Fibroblast of skin of abdomen (primary cell): ENCODE measurements at places on chromosomes 4 and X.

DNA sequence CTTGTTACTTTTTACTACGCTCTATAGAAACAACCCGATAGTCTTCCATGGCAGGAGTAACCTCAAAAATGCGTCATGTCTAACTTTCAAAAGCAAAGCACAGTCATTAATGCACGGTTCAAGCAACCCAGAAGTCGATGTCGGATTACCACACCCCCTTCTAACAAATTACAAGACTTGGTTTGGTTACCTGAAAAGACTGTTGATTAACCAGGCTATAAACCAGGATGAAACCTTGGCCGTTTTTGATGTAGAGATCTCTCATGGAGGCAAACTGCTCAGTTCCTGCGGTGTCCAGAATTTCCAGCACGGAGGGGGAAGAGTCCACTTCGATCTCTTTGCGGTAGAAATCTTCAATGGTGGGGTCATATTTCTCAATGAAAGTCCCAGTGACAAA is 2.4 kb downstream of the RAP2C start:
- DNase-seq: no peak

DNA sequence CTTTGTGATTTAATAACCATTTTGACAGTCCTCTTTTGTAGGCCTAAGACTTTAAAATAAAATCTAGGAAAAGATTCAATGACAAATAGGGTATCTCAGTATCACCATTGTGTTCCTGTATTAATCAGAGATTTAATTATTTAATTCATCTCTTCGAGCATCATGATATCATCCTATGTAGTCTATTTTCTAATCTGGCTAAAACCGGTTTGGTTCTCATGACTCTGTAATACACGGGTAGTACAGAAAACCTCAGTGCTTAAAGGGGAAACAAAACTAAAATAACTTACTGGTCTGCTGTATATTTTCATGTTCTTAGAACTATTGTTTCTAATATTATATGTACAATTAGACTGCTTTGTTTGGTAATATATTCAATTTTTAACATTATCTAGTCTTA is 23.7 kb upstream of the FBXW7 start:
- no peak for DNase-seq

- DNase-seq: no peak
These were observed 261.6 kb downstream of the SPATA18 start for GRCh38 chr4:52312722-52313121.

DNA sequence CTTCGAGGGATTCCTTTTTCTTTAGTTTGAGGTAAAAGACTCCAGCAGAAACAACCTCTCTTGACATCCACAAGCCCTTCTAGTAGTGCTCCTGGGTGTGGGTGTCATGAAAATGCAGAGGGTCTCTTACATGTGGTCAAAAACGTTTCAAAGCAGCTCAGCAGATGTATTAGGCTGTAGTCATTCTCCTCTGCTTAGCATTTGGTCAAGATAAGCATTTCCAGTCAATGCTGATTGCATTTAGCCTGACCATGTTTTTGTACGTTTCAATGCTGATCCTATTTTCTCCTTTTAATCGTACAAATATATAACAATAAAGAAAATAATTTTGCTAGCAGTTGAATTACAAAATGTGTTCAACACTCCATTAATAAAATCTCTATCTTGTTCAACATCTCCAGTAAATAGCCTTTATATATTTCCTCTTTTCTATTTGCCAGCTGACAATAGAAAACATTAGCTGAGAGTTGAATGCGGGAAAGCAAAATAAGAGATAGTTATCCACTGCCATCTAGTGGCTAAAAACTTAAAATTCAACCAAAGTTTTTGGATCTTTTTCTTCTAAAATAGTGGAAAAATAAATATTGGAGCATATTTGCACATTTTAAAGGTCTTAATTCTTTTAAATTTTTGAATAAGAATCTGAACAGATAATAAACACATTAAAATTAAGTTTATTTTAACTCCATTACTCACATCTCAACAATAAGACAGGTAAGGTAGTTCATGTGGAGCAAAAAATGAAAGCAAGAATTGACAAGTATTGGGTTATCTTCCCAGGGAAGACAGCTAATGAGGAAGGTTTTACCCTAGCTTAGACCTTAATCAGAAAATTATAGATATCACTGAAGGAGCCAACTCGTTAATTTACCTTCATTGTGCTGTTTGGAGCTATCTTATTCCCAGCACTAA is 15.2 kb upstream of the PACRGL start:
- peak; percentile 15 for DNase-seq

- DNase-seq: no peak
These were observed 42.3 kb downstream of the RASL11B start for GRCh38 chr4:52904421-52904820.

- no peak for DNase-seq
These were observed 486.0 kb upstream of the HTR2C start for GRCh38 chrX:114097866-114098265.

DNA sequence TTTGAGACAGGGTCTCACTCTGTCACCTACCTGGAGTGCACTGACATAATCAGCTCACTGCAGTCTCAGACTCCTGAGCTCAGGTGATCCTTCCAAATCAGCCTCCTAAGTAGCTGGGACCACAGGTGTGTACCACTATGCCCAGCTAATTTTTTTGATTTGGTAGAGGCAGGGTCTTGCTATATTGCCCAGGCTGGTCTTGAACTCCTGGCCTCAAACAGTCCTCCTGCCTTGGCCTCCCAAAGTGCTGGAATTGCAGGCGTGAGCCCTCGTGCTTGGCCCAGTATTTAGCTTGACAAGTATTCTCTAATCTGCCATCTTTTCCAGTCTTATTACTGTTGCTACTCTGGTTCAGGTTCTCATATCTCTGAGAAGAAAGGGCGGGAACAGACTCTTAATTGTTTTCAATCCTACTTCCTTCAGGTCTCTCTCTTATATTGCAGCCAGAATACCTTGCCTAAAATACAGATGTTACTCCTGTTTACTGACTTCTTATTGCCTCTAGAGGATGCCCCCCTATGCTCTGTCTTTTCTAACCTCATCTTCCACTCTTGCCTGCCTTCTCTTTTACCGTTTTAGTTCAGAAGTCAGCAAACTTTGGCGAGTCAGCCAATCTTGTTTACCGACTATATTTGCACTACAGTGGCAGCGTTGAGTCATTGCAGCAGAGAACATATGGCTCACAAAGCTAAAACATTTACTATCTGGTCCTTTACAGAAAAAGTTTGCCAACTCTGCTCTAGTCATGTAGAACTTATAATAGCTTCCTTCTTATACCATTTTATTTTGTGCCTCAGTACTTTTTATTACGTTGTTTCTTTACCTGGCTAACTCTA is 19.0 kb downstream of the MRPL1 start:
- DNase-seq: peak; percentile 14

DNA sequence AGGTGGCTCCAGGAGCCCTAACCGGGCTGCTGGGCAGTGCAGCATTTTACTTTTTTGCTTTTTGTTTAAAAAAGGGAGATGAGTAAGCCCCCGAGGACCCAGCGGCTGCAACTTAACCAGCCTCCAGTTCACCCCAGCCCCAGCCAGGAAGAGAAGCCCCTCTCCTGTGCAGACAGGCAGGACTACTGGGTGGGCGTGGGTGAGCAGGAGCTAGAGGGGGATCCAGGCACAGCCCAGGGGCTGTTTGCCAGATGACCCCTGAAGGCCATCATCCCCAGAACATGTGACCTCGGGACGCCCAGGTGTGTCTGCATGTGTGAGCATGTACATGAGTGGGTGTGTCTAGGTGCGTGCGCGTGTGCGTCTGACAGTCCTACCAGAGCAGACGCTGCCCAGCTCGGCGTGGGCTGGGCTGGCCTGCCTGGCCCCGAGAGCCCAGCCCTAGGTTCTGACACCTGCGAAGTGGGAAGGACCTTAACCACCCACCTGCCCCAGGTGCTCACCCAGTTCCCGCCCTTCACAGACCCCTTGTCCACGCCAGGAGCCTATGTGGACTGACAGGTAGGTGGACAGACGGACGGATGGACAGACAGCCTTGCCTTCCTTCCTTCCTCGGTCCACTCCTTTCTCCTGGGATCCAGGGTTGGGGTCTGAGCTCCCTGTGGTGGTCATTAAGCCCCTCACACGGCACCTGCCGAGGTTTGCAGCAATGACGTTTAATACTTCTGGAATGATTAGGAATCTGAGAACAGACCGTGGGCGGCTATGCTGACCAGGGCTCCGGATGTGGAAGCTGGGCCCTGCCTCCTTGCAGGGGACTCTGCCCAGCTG is 7.8 kb upstream of the HAUS3 start:
- DNase-seq: no peak
